Retinal pigment epithelial cell (primary cell): ENCODE measurements at places on chromosomes 2 and 18.

GRCh38 chr2:152386266-152386665 is 51.3 kb downstream of the FMNL2 start:
- DNase-seq, result no peak

DNA sequence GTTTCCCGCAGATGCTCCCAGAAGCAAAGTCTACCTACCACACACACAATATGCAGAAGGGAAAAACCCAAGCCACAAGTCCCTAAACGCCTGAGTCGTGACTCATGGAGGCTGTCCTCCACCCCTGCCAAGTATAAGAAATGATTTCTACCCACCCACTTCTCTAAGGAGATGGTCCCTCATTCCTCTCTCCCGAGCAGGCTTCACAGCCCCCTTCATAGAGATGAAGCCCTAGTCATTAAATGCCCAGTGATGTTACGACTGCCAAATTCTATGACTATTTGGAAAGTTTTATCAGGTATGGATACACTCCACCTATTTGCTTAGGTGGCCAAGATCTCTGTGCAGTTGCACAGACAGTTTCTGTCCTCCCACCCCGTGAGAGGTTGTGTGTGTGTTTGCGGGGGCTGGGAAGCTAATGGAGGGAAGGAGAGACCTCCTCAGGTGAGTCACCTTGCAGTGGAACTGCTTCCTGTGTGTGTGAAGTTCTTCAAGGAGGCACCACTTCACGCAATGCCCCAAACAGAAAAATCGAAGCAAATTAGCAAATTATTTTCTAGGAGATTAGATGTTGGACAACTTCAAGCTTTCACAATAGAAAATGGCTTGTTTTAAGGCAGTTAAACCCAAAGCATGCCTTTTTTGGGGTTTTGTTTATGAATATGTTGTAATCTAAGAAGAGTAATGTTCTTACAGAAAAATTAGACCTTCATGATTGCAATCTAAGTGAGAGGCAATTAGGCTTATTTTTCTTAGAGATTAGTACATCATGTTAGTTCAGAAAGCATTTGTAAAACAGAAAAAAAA is 175.2 kb downstream of the TGIF1 start:
- DNase-seq, result peak; percentile 85

DNA sequence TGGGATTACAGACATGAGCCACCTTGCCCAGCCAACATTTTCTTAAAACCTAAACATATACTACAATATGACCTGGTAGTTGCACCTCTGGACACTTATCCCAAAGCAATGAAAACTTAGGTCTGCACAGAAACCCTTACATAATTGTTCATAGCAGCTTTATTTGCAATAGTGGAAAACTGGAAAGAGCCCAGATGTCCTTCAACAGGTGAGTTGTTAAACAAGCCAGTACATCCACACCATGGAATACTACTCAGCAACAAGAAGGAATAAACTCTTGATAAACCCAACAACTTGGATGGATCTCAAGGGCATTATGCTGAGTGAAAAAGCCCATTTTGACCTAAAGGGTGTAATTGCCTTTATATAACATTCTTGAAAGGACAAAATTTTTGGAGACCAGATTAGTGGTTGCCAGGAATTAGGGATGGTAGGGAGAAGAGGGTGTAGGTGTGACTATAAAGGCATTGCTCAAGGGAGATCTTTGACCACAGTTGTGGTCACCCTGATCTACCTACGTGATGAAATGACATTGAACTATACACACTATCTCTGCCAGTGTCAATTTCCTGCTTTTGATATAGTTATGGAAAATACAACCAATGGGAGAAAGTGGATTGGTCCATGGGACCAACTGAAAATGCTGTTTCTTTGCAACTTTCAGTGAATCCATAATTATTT is 11.9 kb upstream of the AMMECR1L start:
- no peak for DNase-seq

GRCh38 chr2:12302140-12302539 is 414.6 kb upstream of the TRIB2 start:
- no peak for DNase-seq

DNA sequence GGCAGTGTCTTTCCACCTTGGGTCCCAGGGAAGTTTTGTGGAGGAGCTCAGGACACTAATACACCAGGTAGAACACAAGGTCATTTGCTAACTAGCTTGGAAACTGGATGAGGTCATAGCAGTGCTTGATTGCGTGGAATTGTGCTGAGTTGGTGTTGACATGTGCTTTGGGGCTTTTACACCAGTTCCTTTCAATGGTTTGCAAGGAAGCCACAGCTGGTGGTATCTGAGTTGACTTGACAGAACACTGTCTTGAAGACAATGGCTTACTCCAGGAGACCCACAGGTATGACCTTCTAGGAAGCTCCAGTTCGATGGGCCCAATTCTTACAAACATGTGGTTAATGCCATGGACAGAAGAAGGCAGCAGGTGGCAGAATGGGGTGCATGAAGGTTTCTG is 5.9 kb downstream of the CTLA4 start:
- DNase-seq, result no peak

GRCh38 chr2:68368654-68369336 is 3.7 kb downstream of the PLEK start:
- peak; percentile 68 for DNase-seq

DNA sequence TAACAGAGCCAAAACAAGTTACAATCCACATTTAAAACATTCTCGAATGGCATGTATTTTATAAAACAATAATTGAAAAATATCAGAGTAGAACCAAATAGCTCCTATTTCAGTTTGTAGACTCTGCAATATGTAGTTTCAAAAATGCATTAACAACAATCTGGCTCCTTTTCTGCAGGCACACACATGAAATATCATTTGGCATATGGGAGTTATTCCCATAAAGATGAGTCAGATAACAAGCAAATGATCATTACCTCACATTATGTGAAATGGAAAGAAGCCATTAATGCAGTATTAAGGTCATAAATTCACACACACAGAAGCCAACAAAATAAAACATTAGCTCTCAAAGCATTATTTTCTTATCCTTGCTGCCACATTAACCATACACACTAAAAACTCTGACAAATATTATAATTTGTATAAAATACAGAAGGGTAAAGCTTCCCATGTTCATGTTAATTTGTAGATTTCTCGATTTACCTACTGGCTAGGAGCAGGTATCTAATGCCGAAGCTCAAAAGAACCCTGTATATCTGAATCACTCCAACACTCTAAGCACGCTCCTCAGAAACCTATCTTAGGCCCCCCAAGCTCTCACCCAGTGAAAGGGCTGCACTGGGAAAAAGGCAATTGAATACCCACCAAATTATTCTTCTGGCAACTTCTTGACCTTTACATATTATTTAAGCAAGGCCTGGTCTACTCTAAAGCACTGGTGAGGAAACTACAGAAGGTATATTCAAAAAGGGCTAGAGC is 13.8 kb downstream of the NBAS start:
- no peak for DNase-seq

DNA sequence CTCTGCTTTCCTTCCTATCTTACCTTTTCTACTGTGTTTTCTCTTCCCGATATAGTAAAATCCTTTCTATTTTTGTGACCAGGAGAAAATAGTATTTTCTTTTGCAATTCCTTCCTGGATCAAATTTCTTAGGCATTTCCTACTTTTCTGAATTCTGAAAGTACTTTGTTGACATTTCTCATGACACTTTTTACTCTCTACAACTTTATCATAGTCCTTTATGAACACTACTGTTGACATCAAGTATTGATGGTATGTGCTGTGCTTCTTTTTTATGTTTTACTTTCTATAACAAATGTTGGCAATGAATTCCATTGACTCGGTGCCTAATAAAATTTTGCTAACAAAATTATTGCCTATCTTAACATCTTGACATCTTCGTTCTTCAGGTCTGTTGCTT is 217.7 kb upstream of the TCF4 start:
- no peak for DNase-seq

DNA sequence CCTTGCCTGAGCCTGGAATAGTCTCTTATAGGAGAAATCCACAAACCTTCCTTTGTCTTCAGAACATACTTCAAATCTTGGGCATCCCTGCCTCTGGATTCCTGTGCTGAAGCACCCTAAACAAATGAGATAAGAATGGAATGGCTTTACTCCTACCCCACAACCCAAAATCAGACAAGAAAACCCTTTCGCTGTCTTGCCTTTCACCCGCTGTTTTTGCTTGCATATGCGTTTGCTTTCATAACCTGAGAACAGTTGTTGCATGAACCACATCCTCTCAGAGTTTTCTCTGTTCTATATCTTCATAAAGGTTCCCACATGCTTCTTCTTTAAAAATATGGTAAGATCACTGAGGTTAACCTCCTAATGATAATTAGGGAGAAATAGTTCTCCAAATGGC is 132.1 kb upstream of the MAP3K20 start:
- DNase-seq, result no peak

- DNase-seq, result no peak
Measured at GRCh38 chr2:222522082-222522481, 97.7 kb downstream of the SGPP2 start.
